ENCODE measurements at places on chromosomes 2 and 18. TPM values are rescaled to one million over a fixed set of nuclear protein-coding genes. Genes with fewer than 3 reads are reported as not detected.

Gene CD8B
- total RNA-seq: not detected

Gene SUPT7L
- total RNA-seq: 45.4 TPM

Gene SPP2
- total RNA-seq: not detected

Gene KCNJ13
- 0.15 TPM for total RNA-seq

Gene PKP4
- 102 TPM for total RNA-seq

Gene DIS3L2
- 42.4 TPM for total RNA-seq

Gene RAB6C
- 0.22 TPM for total RNA-seq

Gene SS18
- 80.3 TPM for total RNA-seq

GRCh38 chr2:204022550-204022949 lies 86.0 kb downstream of the ICOS start:
- DNase-seq: no peak

GRCh38 chr2:198873503-198874471 lies 584.0 kb downstream of the SATB2 start:
- DNase-seq: no peak

DNA sequence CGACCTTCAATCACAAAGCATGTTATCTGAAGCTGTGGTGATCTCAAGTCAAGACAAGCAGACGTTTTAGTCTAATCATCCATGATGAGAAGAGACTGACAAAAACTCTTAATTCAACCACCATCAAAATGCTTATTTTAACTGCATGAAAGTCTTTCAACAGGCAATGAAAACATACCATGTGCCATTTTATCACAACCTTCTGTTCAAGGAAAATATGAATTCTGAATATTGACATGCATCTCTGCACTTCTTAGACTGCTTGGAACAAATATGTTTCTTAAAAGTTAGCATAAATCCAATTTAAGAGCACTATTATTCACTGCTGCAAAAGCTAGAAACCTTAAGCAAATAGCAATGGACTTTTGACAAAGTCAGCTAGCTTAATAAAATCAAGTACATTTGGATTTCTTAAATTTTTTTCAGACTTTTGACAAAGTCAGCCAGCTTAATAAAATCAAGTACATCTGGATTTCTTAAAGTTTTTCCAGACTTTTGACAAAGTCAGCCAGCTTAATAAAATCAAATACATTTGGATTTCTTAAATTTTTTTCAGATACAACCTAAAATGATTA lies 70.9 kb downstream of the OLA1 start:
- DNase-seq: no peak

DNA sequence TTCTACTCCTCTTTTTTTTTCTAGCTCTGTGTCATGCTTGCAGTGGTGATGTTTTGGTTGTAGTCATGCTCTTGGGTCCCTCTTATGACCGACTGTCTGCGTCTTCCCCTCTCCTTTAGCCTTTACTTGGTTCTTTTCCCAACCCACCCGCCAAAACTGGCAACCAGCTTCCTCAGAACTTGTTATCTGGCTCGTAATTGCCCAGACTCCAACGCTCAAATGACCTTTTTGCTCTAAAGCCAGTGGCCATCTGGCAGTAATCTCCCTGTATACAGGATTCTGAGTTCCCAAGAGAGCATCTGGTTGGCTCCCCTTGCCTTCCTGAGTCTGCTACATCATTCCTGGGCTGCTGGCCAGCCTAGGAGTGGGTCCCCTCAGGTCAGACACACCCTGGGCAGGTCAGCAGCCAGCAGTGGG lies 147.2 kb downstream of the MGAT5 start:
- DNase-seq: no peak

GRCh38 chr2:215505044-215505786 lies 69.3 kb upstream of the FN1 start:
- no peak for DNase-seq

DNA sequence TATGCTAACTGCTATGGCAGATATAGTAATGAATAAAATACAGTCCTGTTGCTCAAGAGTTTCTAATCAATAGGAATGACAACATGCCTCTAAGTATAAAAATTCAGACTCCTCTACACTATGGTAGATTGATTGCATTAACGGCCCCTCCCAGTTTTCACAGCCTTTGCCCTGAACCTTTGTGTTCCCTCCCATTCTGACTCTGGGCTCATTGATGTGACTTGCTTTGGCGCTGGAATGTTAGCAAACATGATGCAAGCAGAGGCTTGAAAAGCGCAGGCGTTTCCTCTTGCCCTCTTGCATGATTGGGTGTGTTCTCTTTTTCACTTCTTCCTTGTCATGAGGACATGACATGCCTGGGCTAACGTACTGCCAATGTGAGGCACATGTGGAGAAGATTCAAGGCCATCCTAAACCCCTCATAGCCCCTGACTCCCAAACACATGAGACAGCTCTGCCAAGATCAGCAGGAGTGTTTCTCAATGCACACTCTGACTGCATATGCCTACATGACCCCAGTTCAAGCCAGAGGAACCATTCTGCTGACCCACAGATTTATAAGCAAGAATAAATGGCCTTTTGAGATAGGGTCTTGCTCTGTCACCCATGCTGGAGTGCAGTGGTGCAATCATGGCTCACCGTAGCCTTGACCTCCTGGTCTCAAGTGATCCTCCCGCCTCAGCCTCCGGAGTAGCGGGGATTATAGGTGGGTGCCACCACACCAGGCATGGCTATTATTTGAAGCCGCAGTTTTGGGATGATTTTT lies 49.7 kb upstream of the CD28 start:
- DNase-seq: peak; percentile 53

GRCh38 chr2:40130251-40130994 lies 321.5 kb downstream of the SLC8A1 start:
- DNase-seq: no peak

DNA sequence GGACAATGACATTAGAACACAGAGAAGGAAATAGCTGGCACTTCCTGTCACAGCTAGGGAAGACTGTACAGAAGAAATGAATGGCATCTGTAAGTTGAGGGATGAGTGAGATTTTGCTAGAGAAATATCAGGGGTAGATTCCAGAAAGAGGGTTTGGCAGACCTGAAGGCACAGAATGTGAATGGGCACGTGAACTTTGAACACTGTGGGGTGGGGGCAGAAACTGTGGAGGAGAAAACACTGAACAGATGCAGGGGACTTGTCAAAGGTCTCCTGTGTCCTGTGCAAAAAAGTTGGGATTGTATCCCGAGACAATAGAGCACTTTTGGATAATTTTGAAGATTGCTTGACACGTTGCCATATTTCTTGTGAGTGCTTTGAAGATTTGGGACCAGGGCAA lies 88.0 kb downstream of the PPP1R1C start:
- DNase-seq: no peak

DNA sequence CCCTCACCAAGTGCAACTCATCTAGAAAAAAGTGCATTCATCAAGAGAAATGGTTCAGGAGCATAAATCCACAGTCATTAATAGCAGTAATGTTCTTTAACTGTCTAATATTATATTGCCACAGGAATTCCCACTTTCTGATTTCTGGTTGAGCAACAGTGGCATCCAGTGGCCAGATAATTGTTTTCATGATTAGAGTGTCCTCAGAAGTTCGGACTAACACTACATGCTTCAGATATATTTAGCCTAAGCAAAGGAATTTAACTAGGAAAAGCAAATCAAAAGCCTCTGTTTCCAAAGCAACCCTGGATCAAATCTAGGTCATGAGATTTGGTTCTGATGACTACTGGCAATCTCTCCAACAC lies 9.8 kb upstream of the ERBB4 start:
- DNase-seq: no peak

Data from endodermal cell (in vitro differentiated cells).